ENCODE measurements at places on chromosomes 4 and X. TPM values are rescaled to one million over a fixed set of nuclear protein-coding genes. Genes with fewer than 3 reads are reported as not detected.

DNA sequence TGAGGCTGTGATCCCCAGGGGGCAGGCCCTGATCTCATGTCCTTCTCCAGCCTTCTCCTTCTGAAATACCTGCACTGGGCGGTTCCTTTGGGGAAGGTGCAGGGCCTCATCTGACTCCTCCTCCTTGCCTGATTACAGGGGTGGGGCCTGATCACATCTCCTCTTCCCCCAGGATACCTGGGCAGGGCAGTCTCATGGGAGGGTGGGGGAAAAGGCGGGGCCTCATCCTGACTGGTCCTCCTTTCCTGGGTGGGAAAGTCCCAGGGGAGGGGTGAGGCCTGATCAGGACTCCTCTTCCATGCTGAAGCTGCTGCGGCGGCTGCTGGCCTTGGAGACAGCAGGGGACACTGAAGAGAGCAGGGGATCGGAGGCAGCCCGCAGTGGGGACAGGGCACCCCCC lies 13.3 kb downstream of the TFE3 start:
- no peak for DNase-seq

DNA sequence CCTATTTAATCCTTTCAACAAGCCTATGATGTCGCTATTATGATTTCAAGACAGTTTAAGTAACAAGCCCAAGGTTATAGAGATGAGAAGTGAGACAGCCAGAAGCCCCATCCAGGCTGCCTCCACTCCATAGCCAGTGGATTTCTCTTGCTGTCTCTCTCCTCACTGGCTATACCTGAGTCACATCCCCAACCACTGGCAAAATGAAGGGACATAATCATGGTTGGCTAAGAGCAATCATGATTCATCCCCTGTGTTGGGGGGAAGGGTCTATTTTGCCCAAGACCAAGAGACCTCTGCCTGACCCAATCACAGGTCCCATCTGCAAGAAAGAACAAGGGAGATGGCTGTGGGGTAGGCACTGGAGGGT lies 334.9 kb upstream of the GATB start:
- DNase-seq = no peak

CNGA1 gene
- total RNA-seq = not detected

DNA sequence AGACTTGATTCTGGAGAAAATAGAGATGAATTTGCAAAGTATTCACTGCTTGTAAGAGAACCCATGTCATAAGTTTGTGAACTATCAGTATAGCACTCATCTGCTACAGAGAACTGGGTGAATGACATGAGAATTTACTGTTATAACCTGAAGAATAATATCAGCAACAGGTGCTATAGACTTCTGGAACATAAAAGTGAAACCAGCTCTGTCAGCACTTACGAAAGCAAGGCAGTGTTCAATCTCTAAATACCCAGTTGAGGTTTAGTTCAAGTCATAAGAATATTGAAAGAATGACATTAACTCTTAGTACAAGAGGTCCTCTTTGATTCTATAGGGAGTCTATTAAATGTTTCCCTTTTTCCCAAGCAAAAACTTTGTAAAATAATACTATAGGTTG lies 232.9 kb upstream of the ANKRD50 start:
- DNase-seq = no peak

DNA sequence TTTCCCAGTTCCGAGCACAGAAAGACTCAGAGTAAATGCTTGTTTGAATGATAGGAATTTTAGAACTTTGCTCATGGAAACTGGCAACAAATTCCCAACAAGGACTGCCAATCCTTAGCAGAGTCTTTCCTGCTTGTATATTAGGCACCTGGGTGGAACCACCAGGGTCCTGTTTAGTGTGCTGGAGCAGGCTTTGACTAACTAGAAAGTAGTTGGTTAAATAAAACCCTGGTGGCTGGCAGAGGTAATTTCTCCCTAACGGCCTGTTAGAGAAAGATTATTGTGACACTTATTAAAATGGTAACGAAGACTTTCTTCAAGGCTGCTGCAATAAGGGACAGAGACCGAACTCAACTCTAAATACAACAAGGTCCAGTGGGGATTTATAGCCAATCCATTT lies 103.6 kb upstream of the TEX13D start:
- DNase-seq = no peak

TRIML2 gene
- not detected for total RNA-seq

- no peak for DNase-seq
These were observed 22.9 kb downstream of the ZFYVE28 start for GRCh38 chr4:2395584-2395983.

DNA sequence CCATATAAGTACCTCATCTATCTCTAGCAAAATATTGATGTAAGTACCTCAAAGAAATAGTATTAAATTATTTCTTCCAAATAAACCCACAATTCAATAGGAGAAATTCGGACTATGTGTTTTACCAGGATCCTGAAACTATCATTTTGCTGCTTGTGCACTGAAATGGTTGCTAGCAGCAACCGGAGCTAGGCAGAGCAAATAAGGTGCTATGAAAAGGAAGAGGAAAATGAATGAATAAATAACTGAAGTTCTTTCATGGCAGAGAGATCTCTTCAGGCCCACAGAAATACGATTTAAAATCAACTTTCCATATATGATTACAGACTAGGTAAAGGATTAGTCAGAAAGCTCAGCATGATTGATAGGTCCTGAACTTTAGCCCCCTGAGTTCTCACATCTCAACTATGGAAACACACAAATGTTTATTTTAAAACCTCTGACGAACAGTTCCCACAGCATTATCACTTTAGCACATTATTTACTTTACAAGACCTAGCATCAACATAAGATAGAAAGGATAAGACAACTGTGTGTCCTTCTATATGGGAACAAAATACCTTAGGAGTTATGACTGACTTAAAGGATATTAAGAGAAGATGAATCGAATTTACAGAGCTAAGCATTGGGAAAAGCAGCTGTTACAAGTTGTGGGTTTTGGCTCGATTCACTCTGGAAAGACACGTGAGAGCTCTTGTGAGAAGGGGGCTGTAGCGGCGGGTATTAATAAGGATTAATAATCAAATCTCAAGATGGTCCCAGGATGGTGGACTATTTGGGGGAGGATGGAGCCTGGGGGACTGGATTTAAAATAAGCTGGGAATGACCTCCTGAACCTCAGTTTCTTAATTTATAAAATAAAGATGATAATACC lies 104.3 kb downstream of the CORIN start:
- no peak for DNase-seq

ALB gene
- total RNA-seq = 33.6 TPM

ASB5 gene
- not detected for total RNA-seq

ZNF674 gene
- total RNA-seq = 4.6 TPM

DNA sequence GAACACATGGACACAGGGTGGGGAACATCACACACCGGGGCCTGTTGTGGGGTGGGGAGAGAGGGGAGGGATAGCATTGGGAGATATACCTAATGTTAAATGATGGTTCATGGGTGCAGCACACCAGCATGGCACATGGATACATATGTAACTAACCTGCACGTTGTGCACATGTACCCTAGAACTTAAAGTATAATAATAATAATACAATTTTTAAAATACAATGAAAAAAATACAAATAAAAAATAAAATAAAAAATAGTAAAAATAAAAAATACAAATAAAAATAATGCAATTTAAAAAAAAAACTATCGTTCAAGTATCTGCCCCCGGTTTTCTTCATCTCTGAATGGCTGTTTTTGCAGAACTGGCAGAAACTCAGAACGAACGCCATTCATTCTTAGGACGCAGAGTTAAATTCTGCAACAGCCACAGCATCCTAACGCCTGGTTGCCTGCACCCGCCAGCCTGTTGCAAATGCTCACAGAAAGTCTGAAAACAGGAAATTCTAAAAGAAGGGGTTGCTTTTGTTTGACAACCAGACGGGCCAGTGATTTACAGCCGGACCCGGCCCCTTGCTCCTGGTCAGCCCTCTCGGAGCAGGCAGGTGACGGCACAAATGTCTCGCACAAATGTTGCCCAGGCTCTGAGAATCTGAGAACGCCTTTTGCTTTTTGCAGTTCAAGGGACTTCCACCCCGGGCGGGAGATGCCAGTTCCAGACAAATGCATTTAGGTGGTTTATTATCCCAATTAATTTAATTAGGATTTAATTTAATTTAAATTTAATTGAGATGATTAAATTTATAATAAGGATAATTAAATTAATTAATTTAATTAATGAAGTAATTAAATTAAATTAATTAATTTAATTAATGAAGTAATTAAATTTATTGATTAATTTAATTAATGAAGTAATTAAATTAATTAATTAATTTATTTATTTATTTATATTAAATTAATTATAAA lies 47.8 kb downstream of the CRLF2 start:
- DNase-seq = no peak

AKAP14 gene
- total RNA-seq = not detected

- DNase-seq = no peak
These were observed 10.9 kb downstream of the SH3D19 start for GRCh38 chr4:151314479-151314878.

ZNF711 gene
- 1.8 TPM for total RNA-seq

- DNase-seq = no peak
These were observed 50.5 kb upstream of the FAM47C start for GRCh38 chrX:36957425-36958328.

GRCh38 chr4:26325191-26325590 lies 4.4 kb downstream of the RBPJ start:
- no peak for DNase-seq

DNA sequence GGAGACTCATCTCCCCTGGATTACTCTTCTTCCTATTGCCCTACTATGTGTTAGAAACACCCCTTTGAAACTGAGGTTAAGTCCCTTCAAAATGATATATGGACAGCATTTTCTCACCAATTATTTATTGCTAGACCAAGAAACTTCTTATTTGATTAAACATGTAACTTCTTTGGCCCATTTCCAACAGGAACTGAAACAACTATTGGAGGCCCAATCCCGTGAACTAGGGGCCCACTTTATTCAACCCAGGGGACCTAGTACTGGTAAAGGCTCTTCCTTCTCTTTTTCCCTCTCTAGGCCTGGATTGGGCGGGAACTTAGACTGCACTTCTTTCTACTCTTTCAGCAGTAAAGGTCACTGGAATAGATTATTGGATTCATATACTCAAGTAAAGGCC lies 16.7 kb upstream of the COL25A1 start:
- no peak for DNase-seq

DNA sequence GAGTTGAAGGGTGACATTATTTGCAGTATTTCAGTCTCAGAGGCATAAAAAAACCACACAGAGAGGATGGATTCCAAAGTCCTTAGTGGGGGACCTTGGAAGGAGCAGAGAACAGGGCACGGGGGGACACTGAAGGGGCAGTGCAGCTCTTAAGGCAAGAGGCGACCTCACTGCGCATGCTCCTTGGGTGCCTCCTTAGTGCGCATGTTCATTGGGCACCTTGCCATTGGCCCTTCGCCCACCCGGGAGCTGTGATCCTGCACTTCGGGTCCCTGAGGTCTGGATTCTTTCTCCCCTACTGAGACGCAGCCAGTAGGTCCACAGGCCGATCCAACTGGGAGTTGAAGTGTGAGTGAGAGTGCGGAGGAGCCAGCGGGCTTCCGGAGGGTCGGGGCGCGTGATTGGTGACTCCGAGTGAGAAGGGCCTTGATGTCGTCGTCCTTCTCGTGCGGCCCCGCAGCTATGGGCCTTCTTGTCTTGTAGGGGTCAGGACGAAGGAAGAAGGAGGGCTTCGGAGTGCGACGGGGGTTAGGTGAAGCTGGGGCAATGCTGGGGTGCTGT lies at the start of gene XAGE5:
XAGE5 (plus strand) TSS at position 223 of the 561 bp plus-strand sequence. CDS start 1,280 bp downstream, outside the sequence.
- DNase-seq = no peak

SLITRK4 gene
- not detected for total RNA-seq

ETDB gene
- not detected for total RNA-seq

DNA sequence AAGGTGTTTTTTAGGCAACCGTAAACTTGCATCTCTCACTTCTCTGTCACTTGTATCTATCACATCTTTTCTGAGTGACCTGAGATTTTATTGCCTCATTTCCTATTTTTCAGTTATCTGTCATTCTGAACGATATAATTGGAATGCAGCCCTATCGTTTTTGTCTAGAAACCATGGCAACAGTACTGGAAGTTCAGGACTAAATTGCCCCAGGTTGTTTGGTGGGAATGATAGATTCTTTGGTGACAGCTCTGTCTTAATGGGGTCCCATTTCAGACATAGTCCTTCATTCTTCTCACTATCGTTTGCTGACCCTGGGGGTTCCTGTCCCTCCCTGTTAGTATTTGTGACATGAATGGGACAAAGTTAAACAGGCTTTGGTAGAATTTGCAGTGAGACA lies 267.7 kb upstream of the GALNT7 start:
- DNase-seq = no peak

- DNase-seq = no peak
These were observed 291.9 kb downstream of the NAF1 start for GRCh38 chr4:162874748-162875147.

DNA sequence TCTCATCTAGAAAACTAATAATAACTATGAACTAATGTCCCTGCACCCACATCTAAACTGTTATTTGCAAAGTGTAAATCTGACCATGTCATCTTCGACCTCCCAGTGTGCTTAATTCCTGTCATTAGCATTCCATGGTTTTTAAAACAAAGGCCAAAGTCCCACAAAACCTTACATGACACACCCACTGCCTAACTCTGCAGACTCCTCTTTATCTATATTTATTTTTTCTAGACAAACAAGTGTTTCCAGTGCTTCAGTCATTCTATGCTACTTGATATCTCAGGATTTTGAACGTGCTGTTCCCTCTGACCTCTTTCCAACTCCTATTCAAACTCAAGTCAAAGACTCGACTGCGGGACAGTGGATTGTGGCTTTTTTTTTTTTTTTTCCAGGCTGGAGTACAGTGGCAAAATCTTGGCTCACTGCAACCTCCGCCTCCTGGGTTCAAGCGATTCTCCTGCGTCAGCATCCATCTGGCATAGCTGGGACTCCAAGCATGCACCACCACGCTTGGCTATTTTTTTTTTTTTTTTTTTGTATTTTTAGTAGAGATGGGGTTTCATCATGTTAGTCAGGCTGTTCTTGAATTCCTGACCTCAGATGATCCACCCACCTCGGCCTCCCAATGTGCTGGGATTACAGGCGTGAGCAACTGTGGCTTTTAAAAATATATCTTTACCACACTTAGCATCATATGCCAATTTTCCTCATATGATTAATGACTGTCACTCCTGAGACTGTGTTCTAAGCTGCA lies 1511.0 kb downstream of the ARAP2 start:
- DNase-seq = no peak

DNA sequence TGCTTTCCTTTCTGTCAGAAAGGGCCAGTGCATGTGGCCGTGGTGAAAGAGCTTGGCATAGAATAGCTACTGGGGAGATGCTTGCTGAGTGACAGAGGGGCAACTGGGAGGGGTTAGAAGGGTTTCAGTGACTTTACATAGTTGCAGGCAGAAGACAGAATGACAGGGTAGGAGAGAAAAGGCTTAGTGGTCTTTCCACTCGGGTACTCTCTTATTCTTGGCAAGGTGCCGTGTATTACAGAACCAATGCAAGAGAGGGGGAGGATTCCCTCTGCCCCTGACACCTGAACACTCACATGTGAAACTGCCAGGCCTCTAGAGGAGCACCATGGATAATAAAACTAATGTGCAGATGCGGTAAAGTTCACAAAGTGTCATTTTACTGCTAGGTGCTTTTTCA lies 228.2 kb downstream of the MGST2 start:
- DNase-seq = no peak

POLN gene
- 3.2 TPM for total RNA-seq

DNA sequence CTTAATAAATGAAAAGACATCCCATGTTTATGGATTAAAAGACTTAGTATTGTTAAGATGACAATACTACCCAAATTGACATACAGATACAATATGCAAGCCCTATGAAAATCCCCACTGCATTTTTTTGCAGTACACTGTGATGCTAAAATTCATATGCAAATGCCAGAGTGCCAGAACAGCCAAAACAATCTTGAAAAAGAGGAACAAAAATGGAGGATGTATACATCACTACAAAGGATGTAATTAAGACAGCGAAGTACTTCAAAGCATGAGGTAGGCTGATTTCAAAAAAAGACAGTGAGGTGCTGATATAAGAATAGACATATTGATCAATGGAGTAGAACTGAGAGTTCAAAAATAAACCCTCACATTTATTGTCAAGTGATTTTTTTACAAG lies 47.3 kb downstream of the SATL1 start:
- DNase-seq = no peak
